NCI-H460 (cell line): ENCODE measurements at places on chromosomes 3 and 15. TPM values are rescaled to one million over a fixed set of nuclear protein-coding genes. Genes with fewer than 3 reads are reported as not detected.

DNA sequence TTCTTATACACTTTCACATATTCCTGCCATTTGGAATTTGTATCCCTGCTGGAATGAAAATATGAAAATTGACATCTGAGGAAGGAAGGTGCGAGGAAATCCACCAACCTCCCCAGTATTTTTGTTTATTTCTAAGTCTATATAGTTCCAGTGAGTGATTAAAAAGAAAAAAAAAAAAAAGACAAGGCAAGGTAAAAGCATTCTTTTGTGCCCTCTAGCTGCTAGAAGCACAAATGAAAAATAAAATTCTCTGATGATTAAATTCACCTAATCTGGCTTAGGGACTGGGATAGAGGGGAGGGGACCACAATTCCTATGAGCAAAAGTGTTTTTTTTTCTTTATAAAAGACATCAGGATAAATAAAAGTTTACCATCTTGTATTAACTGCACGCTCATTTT lies 370.9 kb downstream of the NR2F2 start:
- DNase-seq, result no peak

The ARPIN gene
- 4.1 and 5.2 TPM in 2 replicates for total RNA-seq

DNA sequence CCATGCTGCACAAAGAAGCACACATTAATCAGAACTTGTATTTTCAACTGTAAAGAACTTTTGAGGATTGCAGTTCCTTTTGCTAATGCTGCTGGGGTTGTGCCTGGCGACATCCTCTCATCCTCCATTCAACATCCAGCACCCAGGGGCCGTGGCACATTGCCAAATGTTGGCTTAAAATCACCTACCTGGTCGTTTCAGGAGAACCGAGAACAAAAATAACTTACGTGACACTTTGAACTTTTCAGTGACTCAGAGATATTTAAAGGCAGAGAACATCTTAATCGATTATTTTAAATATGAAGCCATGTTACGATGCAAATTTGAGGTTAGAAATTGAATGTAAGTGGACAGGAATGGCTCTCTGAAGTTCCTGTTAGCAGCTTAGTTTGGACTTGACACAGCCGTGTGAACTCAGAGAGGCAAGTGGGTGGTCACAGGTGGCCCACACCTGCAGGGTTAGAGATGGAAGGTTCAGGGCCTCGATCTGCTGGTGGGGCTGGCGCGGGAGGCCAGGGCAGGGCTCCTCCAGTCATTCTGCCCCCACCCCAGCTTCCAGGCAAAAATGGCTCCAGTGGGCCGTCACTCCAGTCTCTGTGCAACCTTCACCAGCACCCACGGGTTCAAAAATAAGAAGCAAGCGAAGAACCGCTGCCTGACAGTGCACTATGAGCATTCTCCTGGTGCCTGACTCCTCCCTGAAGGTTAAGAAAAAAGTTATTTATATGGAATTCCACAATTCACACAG lies 12.2 kb downstream of the LRRK1 start:
- DNase-seq, result no peak

The CD276 gene
- 30.2 and 32.8 TPM in 2 replicates for total RNA-seq

DNA sequence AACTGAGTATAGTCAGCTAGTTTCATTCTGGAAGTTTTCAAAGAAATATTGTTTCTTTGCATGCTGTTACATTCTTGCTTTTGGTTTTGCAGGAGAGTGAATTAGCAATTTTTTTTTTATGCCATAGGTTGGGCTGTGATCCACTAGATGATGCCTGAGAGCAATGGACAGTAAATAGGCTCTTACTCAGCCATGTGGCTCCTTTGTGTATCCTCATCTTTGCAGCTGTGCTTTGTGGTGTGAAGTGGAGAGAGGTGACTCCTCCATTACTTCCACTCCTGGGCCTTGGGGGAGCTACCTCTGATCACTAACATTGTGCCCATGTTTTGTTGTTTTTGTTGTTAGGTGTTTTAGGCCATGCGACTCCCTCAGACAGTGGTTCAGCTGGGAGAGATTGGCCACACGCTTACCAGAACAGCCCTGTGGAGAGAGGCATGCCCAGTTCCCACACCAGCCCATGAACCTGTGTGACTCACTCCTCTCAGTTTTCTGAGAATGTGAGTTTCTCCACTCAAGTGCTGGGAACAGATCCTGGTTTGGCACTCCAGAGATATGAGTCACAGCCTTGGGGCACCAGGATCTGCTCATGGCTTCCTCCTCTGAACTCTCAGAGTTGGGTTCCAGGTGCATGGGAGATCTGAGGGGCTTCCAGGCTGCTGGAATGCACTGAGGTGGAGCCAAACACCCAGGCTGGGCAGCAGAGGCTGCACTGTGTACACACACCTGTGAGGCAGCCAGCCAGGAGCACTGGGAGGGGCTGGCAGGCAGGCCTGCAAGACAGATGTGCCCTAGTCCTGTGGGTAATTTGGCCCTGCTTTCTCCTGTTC lies 785.3 kb downstream of the ROBO2 start:
- peak; percentile 4 for DNase-seq

- DNase-seq, result no peak
These were observed 7.4 kb downstream of the GOLM2 start for GRCh38 chr15:44295750-44296431.

DNA sequence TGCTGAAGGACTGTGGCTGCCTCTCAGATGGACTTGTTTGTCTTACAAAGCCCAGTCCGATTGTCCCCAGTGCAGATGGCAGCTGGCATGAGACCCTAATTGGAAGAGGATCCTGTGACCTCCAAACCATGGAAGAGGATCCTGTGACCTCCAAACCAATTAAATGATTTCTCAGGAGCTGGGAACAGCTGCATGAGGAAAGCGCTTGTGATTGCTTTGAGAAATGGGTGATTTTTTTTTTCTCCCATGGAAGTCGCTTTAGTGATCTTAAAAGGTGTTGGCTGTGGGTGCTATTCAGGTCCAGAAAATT lies 68.4 kb upstream of the LARS2 start:
- no peak for DNase-seq

DNA sequence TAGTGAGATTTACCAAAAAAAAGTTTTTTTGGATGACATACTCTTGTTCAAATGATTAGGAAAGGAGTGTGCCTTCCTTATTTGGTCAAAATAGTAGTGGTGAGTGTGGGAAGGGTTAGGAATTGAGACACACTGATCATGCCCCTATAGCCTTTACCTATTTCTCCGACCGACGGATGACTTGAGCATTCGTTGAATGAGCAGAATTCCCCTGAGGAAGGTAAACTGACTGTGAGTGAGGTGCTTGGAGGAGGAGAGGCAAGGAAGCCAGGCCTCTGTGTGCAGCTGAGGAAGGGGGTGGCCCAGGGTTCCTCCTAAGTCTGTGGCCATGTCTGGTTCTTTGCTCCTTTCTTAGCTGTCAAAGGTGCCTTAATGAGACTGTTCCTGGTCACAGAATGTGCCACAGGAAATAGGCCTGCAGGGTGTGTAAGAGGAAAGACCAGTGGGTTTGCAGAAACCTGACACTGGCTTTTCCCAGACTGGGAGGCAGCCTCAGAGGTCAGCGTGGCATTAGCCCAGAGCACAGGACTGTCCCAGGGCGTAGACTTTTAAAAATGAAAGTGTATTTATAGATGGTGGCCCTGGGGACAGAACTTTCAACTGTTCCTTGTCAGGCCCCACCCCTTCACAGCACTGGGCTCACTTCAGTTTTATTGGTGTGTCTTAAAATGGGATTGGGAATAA lies 307.7 kb upstream of the C2CD4B start:
- no peak for DNase-seq

The FXR1 gene
- total RNA-seq, result 108 and 132 TPM in 2 replicates

The ERC2 gene
- total RNA-seq, result 0.14 and 0.47 TPM in 2 replicates

- DNase-seq, result peak; percentile 24
These were observed 37.6 kb downstream of the VIPR1 start for GRCh38 chr3:42539871-42540714.

DNA sequence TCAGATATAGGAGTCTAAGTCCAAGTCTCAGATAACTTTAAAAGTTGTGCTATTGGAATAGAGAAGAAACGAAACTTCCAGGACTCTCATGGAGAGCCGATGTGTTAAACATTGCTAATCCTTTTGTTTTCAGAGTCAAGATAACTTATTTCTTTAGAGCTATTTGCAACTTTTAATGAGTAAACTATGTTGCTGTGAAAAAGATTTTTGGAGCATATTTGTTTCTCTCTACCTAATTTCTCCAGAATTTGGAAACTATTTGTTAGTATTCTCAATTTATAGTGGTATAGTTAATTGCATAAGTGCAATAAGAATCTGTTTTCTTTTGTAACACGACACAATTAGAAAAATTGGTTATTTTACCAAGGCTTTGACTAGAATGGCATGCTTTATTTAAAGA lies 588.9 kb downstream of the NTRK3 start:
- DNase-seq, result no peak

The IGF1R gene
- 30.9 and 34.4 TPM in 2 replicates for total RNA-seq

The RAF1 gene
- 47.7 and 47.8 TPM in 2 replicates for total RNA-seq

DNA sequence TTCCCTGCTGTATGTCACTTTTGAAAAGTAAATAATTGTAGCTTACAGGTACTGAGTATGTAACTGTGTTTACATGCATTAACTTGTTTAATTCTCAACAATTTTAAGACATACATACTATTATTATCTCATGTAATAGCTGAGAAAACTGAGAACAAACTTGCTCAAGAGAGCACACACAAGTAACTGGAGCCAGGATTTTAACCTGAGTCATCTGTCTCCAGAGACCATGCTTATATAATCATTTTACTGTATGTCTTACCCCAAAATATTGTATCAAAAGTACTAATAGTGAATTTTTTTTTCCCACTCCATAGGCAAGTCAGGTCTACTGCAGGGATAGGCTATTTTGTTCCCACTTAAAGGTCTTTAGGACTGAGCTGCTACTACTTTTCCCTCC lies 95.4 kb downstream of the FEZF2 start:
- no peak for DNase-seq

- no peak for DNase-seq
These were observed 272.3 kb upstream of the NECTIN3 start for GRCh38 chr3:110799271-110799670.

- peak; percentile 26 for DNase-seq
These were observed 476.3 kb downstream of the AGBL1 start for GRCh38 chr15:86555939-86556338.

- peak; percentile 56 for DNase-seq
These were observed 88.7 kb downstream of the GABRG3 start for GRCh38 chr15:27059610-27060202.

- DNase-seq, result no peak
These were observed 228.7 kb downstream of the MBNL1 start for GRCh38 chr3:152497457-152497856.

GRCh38 chr3:102124704-102125103 lies 275.4 kb downstream of the NFKBIZ start:
- no peak for DNase-seq

The MKRN2OS gene
- total RNA-seq, result not detected in 2 replicates

The SST gene
- total RNA-seq, result not detected in 2 replicates

GRCh38 chr3:56864918-56865524 lies 63.3 kb upstream of the ARHGEF3 start:
- no peak for DNase-seq

The PLSCR2 gene
- 0.43 TPM in 1 of 2 replicates, not detected in the other for total RNA-seq

GRCh38 chr3:43372809-43373559 lies 86.6 kb downstream of the SNRK start:
- DNase-seq, result no peak

GRCh38 chr3:25749031-25749581 lies 34.1 kb downstream of the NGLY1 start:
- DNase-seq, result no peak

DNA sequence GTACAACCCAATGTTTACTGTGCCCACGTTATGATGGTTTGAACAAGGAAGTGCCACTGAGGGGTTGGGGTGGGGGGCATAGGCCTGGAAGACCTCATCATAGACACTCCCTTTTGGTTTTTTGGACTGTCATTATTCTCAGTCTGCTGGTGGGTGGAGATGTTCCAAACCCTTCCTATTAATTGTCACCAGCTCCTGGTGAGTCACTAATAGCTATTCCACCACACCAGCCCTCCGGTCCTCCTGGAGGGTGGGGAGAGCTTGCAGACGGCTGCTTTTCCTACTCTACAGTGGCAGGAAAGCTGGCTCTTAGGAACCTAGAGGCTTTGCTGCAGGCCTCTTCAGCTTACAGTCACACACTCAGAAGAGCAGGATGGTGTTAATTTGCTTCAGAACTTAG lies 9.0 kb upstream of the COPG1 start:
- no peak for DNase-seq

- DNase-seq, result no peak
These were observed 16.9 kb downstream of the MYO1E start for GRCh38 chr15:59355730-59356129.
